ENCODE measurements at places on chromosomes 12 and 14. TPM values are rescaled to one million over a fixed set of nuclear protein-coding genes. Genes with fewer than 3 reads are reported as not detected.

GRCh38 chr12:47839214-47839876 lies 19.6 kb upstream of the HDAC7 start:
- DNase-seq, result no peak

GABARAPL1 gene
- total RNA-seq, result 39.3 TPM

DNA sequence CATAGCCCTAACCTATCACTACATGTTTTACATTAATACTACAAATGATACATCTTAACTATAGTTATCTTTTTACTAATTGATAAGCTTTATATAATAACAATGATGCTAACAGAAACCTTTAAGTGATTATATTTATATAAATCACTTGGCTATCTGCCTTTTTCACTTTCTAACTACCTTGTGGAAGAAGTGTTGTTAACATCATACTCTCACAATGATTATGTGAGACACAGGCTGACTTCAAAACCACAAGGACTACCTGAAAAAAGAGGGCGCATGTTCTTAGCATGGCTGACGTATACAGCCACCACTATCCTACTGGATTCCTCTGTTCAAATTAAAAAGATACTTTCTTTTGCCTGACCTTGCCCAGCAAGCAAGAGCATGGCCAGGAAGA lies 135.3 kb upstream of the SOX5 start:
- DNase-seq, result no peak

KLHDC1 gene
- total RNA-seq, result 0.99 TPM

- DNase-seq, result no peak
Observed at GRCh38 chr14:90354551-90355298, 23.0 kb upstream of the NRDE2 start.

DNA sequence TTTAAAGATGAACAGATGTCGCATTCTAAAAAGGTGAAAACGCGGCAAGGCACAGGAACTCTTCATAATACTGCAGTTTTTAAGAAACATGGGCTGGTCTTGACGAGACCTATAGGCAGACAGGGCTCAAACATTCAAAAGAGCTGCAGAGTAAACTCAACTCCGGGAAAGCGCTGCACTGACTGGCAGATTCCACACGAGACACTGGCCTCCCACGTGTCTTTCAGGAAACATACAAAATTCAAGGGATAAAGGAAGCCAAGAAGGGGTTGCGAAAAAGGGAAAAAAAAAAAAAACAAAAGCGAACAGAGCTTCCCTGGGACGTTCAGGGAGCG lies 614 bp upstream of the ARF6 start:
- no peak for DNase-seq

- no peak for DNase-seq
Observed at GRCh38 chr14:74649167-74649566, 37.1 kb upstream of the LTBP2 start.

- DNase-seq, result peak; percentile 17
Observed at GRCh38 chr12:130608132-130608531, 108.0 kb downstream of the RIMBP2 start.

- DNase-seq, result no peak
Observed at GRCh38 chr14:68251769-68252100, 432.2 kb downstream of the RAD51B start.

DNA sequence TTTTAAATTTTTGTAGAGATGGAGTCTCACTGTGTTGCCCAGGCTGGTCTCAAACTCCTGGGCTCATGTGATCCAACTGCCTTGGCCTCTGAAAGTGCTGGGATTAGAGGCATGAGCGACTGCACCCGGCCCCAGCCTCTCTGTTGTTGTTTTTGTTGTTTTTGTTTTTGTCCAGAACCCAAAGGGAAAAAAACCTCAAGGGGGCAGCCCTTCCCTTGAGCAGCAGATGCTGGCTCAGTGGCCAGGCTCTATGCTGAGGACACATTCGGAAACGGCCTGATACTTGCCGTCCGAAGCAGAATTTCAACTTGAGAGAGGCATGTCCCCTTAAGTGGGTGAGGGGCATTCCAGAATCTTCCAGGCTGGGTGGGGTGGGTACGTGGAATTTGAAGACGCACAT lies 6.7 kb downstream of the MVK start:
- DNase-seq, result peak; percentile 29

DNA sequence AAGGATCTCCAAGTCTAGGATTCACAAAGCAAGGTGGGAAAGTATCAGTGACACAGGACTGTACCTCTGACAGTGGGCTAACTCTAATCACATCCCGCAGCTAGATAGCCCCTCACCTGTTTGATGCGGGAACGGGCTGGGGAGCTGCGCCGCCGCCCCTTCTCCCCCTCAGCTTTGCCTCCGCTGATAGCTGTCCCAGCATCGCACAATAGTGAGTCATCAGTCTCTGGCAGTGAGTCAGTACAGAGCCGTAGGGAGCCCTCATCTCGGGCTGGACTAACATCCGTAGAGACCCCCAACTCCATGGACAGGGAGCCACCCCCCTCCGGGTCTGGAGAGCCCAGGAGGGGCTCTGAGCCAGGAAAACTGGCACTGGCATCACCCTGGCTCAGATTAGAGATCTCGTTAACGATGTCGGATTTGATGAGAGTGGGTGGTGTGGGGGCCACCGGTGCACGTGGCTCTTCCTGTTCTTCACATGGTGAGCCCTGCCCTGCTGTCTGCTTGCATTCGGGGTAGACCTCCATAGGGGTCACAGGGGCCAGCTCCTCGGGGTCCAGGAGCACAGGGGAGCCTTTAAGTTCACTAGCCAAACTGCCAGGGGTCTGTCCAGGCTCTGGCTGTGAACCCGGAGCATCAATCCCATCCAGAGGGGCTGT lies 10.9 kb downstream of the KMT2D start:
- no peak for DNase-seq

DNA sequence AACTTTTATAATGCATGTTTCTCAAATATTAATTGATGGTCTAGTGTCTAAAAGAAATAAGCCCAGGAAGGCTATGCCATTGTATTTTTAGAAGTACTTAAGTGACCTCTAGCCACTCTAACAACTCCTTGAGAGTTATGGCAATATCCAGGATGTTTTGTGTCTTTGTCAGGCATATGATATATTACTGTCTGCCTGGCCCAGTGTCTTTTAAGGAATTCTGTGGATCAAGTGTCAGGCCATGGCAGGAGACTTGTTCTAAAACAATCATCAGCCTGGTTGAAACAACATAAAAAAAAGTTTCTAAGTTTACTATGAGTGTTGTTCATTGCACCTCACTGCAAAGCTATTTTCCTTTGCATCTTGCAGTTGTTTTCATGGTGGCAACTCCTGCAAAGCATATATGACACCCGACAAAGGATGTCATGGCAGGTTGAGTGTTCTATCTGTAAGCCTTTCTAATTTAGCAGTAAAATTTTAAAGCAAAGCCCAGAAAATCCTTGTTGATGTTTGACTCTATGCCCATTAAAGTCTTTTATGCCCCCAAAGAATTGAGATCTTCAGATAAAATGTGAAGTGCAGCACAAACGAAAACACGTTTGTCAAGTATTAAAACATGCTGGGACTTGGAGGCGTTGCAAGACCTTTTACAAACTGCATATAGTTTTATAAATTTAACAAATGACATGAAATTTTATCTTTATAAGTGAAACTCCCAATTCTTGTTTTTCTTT lies 89.5 kb upstream of the SLC38A2 start:
- DNase-seq, result no peak

DNA sequence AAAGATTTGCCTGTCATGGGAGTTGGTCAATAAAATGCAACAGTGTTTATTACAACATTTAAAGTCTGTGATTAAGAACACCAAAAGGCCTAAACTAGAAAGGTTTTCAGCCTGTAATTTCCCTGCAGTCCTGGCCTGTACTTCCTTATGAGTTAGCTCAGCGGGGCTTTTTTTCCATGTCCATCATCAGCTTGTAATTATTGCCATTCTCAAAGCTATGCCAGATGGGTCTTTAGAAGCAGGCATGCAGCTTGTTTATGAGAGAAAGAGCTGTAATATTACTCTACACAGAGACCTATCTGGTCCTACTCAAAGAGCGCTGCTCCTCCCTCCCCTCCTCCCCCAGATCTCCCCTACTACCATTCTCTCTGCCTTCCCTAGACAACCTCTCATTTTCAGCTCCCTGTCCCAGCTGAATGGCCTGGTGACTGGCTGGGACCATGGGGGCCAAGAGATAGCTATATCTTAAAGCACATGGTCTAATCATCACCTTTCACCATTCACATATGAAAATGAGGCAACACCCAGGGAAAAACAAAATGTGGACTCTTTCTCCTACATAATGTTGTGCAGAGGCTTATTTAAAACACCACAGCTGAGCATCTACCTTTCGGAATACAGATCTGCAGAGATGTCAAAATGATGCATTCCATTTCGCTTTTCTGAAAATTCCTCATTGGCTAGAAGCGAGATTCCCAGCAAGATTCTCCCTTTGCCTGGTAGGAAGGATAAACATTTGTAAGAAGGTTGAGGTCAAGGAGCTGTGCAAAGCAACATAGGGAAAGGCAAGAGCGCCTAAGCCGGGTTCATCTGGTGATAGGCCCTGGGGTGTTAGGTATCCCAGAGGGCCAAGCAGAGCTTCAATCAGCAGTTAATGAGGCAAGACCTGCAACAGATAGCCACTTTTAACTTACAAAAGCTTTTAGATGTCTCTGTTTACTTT lies 209.7 kb upstream of the CDKN3 start:
- DNase-seq, result peak; percentile 6

ANKRD9 gene
- 10.8 TPM for total RNA-seq

KRT6C gene
- not detected for total RNA-seq

GARIN6 gene
- not detected for total RNA-seq

DNA sequence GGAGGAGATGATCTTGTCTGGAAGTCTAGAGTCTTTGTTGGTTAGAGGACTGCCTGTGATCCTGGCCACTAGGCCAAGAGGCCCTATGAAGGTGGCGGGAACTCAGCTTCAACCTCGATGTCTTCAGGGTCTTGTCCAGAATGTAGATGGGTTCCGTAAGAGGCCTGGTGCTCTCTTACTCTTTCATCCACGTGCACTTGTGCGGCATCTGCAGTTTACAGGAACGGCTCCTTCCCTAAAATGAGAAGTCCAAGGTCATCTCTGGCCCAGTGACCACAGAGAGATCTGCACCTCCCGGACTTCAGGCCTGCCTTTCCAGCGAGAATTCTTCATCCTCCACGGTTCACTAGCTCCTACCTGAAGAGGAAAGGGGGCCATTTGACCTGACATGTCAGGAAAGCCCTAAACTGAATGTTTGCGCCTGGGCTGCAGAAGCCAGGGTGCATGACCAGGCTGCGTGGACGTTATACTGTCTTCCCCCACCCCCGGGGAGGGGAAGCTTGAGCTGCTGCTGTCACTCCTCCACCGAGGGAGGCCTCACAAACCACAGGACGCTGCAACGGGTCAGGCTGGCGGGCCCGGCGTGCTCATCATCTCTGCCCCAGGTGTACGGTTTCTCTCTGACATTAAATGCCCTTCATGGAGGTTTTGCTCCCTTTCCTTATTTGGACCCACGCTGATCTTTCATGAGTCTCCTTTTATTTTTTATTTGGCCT lies 17.7 kb downstream of the WNT5B start:
- DNase-seq, result no peak

LRRK2 gene
- total RNA-seq, result 0.03 TPM

DNA sequence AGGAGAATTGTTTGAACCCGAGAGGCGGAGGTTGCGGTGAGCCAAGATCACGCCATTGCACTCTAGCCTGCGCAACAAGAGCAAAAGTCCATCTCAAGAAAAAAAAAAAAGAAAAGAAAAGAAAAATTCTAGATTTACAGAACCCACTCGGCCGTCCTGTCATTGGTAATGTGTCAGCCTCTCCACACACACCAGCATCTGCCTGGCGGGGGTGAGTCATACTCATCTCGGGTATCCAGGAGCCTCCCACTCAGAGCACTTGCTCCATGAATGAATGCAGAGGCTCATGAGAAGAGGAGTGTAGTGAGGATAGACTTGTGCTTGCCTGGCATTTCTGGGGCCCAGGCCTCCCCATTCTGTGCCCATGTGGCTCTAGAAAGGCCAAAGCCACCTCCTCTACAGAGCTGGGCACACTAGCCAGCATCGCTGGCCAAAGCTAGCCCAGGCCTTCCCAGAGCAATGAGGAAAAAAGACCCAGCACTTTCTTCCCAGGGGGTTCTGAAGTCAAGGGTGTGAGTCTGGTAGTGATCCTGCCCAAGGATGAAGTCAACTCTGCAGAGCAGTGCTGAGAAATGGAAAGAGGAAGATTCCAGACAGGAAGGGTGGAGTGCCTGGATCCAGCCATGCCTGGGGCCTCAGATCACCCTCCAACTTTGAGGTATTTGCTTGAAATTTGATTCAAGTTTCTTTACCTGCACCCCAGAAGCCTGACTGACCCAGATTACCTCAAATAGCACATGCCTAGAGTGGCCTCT lies 31.2 kb upstream of the KLC1 start:
- DNase-seq, result no peak

DNA sequence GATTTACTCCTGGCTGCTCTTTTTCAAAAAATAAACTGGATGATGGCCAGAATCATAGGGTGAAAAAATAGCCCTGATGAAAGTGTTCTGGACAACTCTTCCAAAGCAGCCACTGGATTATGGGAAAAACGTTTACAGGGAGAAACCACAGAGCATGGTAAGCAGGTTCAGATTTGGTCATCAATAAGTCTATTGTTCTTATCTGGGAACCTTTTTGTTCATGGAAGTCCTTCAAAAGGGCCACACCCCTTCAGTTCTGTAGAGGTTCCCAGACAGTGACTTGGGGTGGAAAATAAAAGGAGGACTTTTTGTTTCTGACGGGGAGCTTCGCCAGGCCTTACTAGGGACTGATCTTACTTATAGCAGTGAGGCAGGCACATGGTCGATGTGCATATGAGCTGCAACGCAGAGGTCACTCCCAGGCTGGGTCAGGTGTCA lies 117.4 kb upstream of the SLC38A2 start:
- no peak for DNase-seq

- peak; percentile 13 for DNase-seq
Observed at GRCh38 chr12:111034886-111035577, 114.7 kb upstream of the MYL2 start.

DNA sequence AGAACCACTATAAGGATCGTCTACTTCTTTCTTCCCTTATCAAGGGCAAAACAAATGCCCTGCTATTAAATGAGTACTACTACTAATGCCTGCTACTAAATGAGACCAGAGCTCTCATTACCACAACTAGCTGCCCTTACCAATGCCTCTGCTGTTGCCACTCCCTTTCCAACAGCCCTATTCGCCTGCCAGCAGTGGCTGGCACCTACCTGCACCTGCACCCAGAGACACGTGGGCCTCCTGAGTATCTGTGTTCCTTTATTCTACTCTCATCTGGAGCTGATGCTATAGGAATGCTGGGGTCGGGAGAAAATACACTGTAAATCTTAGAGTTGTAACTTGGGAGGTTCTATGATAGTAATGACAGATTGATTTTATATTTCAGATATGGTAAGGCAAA lies 174.7 kb downstream of the SLC2A13 start:
- no peak for DNase-seq

TSHR gene
- not detected for total RNA-seq
